ENCODE measurements at places on chromosomes 4 and X.

DNA sequence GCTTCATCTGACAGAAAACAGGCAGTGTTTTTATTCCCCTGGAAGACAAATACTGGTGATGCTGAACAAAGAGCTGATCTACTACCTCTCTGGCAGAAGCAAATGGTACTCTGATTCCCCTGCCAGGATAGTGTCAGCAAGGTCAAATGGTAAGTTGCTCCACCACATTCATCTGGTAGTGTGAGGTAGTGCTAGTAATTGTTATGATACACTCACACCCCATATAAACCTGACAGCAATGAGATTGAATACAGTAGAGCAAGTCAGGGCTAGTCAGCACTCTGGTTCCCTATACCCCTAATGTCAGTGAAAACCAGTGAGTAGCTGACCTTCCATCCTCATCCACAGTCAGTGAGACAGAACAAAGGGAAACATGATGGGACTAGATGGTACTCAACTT is 3.4 kb upstream of the SPIN4 start:
- no peak for DNase-seq

GRCh38 chr4:126727461-126727860 is 905.3 kb upstream of the INTU start:
- peak; percentile 52 for DNase-seq

- peak; percentile 66 for DNase-seq
Observed at GRCh38 chr4:108651014-108651791, 804 bp downstream of the OSTC start.

DNA sequence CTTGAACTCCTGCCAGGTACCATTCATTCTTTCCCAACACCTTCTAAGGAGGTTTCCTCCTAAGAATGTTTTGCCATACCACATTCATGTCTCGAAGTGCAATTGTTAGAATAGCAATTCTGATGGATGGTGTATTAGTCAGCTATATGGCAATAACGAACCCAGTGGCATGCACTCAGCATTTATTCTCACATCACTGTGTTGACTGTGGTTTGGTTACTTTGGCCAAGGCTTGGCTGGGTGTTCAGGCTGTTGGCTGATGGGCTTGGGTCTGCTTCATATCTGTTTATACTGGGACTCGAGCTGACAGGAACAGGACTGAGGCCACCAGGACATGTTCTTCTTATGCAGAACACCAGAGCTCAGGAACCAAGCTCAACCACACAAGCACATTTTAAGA is 31.7 kb downstream of the PSAPL1 start:
- DNase-seq = no peak

DNA sequence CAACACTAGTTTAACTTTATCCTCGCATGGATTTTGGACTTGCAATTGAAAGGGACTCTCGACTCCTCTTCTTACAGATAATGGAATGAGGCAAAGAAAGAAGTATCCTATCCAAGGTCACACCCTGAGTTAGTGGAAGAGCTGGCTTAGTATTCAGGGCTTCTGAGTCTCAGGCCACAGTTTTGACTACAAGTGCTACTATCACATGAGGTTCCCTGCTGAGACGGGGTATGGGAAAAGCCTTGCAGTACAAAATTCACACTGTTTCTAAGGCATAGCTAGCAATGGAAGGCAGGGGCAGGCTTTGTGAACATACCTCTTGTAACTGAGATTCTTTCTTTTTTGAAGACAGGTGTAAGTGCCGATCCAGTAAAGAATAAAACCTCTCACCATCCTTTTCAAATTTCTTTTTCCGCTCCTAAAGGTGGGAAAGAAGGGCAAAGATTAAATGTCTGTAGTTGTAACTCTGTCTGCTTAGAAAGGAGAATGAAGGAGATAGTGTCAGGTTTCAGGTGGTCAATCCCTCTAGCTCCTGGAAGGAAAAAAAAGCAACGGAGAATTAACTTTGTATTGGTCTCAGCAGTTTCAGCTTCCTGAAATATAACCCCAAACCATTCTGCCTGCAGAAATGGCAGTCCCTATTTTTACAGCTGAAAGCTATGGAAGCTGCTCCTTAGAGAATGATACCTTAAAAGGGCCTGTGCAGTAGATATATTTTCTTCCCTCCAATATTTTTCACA is 199.0 kb downstream of the OPHN1 start:
- DNase-seq = no peak

GRCh38 chrX:113868711-113869110 is 715.2 kb upstream of the HTR2C start:
- DNase-seq = no peak

GRCh38 chrX:73262991-73263390 is 48.3 kb upstream of the NAP1L2 start:
- DNase-seq = peak; percentile 0

- DNase-seq = no peak
Observed at GRCh38 chr4:185280608-185281007, 71.2 kb downstream of the SNX25 start.

GRCh38 chrX:118345464-118346257 is at the start of gene WDR44:
Gene WDR44, plus strand, starts transcription at chrX:118346106. Its CDS starts 398 bp downstream, at chrX:118346504.
- DNase-seq = peak; percentile 96

GRCh38 chr4:139630126-139630495 is 35.5 kb upstream of the MGST2 start:
- DNase-seq = no peak

DNA sequence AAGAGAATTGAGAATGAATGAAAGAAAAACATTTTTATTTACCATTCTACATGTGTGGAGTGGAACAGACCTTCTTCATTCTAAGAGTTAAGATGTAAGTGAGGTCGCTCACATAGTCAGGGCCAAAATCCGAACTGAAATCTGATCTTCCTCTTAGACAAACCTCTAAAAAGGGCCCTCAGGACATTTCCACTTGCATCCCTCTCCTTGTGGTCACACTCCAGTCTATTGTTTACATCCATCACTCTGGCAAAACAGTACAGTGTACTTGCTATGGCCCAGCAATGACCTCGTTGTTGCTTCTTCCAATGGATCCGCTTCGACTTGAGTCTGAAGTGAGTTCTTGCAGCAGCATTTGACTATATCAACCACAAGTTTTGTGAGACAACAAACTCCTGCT is 54.2 kb downstream of the MOSPD2 start:
- DNase-seq = no peak

GRCh38 chrX:153628665-153629064 is 18.3 kb upstream of the DUSP9 start:
- DNase-seq = no peak

- peak; percentile 11 for DNase-seq
Observed at GRCh38 chrX:111869639-111870034, 6.3 kb upstream of the TRPC5OS start.

GRCh38 chr4:6320663-6321062 is 51.0 kb downstream of the WFS1 start:
- no peak for DNase-seq

GRCh38 chr4:3115637-3116270 is 41.3 kb downstream of the HTT start:
- no peak for DNase-seq

DNA sequence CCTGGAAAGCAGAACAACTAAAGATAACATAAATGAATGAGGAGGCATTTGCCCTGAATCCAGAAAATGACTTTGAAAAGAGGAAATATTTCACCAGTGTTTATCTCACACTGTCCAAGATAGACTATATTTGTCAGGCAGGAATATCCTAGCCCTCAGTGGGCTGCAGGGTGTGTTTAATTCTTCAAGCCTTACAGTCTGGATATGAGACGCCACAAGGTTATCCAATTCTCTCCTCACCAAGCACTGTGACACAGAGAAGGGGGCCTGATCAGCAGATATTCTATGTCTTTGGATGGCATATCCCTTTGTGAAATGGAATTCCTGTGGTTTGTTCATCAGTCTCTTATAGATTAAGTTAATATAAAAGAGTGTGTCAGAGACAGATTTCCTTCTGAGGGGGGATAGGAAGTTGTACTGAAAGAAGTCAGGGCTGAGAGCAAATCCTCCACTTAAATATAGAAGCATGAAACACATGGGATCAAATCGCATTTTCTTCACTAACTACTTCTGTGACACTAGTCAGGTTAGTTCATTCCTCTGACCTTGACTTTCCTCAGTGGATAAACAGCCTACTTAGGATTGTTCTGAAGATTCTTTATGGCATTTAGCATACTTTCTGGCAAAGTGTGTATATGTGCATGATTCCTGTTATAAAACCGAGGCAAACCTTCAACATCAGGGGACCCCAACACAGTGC is 6.8 kb upstream of the G3BP2 start:
- DNase-seq = no peak

- no peak for DNase-seq
Observed at GRCh38 chr4:13665701-13666660, 38.5 kb upstream of the BOD1L1 start.

- no peak for DNase-seq
Observed at GRCh38 chrX:40043895-40044294, 53.9 kb downstream of the BCOR start.

- DNase-seq = no peak
Observed at GRCh38 chrX:110310896-110311295, 7.0 kb downstream of the AMMECR1 start.

- DNase-seq = no peak
Observed at GRCh38 chr4:2484185-2484584, 15.3 kb downstream of the RNF4 start.

DNA sequence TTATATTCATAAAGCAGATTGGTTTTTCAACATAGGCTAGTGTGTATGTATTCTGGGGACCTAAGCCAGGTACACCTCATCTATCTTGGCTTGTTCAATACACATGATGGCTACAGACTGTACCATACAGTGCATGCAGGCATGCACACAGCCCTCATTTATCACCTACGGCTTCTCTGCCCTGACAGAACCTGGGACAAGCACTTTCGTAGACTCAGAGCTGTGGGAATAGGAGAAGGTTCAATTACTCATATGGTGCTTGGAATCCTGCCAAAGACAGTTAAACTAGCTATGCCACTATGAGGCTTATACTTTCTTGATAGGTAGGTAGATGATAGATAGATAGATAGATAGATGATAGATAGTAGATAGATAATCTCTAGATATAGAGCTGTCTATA is 457.2 kb downstream of the GALNTL6 start:
- DNase-seq = no peak

- no peak for DNase-seq
Observed at GRCh38 chr4:125714845-125715244, 400.1 kb downstream of the FAT4 start.

DNA sequence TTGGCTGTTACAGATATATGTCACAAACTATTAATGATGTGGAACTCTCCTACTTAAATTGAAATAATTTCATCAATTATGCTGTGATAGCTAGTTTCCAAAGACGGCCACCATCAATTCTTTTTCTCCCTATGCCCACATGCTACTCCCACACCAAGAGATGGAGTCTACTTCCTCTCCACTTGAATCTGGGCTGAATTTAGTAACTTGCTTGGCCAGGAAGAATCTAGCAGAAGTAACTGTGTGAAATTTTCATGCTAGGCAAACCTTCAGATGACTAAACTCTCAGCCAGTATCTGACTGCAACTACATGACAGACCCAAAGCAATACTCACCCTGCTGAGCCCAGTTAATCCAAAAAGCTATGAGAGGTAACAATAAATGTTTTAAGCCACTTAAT is 3.2 kb downstream of the SEPSECS start:
- no peak for DNase-seq
